Large intestine (tissue), 12 donors: ENCODE measurements at places on chromosomes 3 and 15.

DNA sequence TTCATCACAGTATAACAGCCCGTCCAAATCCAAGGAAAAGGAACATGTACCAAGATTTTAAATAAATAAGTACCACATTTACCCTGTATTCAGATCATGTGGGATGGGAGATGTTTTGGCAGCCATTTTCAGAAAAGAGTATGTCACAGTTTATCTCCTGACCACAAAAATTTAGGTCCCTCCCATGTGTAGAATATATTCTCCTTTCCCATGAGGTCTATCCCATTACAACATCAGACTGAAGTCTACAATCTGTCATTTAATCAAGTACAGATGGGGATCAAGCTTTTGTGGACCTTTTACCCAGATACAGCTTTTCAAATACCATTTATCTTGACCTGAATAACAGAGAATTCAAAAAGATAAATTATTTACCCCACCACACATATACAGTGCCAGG is 444.5 kb downstream of the PLOD2 start:
- no peak for DNase-seq

DNA sequence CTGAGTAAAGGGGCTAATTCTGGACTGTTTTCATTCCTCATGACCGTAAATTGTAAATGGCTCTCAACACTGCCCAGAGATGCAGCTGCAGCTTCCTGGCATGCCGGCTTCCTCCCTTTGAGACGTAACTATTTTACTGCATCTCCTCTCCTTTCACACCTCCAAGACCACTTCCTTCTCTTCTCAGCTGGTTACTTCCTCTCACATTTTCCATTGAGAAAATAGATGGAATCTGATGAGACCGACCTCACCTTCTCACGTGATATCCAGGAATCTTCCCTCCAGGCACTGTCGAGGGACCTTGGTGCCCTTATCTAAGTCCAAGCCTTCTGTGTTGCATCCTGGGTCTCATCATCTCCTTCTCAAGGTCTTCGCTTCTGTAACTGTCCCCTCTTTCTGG is 12.7 kb downstream of the LYSMD4 start:
- DNase-seq = no peak

DNA sequence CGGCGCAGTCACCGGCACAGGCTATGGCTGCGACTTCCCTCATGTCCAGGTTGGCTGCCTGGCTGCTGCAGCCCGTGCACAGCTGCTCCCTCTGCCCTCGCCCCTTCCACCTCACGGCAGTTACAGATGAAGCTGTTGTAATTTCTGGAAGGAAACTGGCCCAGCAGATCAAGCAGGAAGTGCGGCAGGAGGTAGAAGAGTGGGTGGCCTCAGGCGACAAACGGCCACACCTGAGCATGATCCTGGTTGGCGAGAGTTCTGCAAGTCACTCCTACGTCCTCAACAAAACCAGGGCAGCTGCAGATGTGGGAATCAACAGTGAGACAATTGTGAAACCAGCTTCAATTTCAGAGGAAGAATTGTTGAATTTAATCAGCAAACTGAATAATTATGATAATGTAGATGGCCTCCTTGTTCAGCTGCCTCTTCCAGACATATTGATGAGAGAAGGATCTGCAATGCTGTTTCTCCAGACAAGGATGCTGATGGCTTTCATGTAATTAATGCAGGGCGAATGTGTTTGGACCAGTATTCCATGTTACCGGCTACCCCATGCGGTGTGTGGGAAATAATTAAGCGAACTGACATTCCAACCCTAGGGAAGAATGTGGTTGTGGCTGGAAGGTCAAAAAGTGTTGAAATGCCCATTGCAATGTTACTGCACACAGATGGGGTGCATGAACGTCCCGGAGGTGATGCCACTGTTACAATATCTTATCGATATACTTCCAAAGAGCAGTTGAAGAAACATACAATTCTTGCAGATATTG is 13.2 kb upstream of the GNB4 start:
- no peak for DNase-seq

- DNase-seq = peak; percentile 14
Measured at GRCh38 chr15:83365370-83365938, 81.0 kb upstream of the BNC1 start.

GRCh38 chr3:145055375-145056076 is 1083.9 kb downstream of the DIPK2A start:
- no peak for DNase-seq

DNA sequence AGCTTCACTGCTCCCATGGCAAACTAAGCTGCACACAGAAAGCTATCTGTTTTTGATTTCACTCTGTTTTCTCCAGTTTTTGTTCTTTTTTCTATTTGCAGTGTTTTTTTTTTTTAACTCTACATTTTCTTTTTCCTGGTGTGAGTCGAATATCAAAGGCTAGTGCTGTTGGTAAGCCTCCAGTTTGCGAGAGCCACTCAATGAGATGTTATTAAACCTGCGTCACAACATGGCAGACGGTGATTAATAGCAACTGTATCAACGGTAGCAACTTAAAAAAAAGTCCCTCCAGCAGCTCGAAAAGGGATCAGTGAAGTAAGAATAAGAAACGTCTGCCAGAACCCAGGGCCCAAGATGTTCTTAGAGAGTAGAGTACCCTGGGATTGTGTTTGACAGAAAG is 84.1 kb downstream of the MEIS2 start:
- DNase-seq = no peak
